H9 (cell line): ENCODE measurements at places on chromosomes 12 and 14.
A peak's percentile ranks its signal among the peaks of the same experiment; 100 is the strongest.

- no peak for DNase-seq
Observed at GRCh38 chr12:14396071-14396470, 30.6 kb downstream of the ATF7IP start.

DNA sequence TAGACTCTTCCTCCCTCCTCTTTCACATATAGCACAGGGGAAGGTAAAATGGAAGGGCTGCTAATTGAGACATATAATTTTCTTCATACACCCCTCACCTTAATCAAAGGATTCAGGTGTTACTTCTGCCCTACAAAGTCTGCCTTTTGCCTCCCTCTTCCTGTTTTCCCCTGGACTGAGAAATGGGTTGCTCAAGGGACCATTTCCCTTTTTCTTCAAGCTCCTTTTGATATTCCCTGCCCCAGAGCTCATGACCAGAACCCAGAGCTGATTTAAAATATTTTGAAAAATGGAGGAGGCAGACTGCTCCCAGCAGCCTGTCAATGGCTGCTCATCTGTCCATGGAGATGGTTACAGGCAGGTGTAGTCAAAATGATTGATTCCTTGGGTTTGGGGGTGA is 6.3 kb upstream of the PIP4K2C start:
- DNase-seq, result no peak

GRCh38 chr12:78293059-78293686 is 462.5 kb downstream of the NAV3 start:
- DNase-seq, result no peak

- DNase-seq, result no peak
Observed at GRCh38 chr12:70467918-70468733, 102.0 kb downstream of the KCNMB4 start.

DNA sequence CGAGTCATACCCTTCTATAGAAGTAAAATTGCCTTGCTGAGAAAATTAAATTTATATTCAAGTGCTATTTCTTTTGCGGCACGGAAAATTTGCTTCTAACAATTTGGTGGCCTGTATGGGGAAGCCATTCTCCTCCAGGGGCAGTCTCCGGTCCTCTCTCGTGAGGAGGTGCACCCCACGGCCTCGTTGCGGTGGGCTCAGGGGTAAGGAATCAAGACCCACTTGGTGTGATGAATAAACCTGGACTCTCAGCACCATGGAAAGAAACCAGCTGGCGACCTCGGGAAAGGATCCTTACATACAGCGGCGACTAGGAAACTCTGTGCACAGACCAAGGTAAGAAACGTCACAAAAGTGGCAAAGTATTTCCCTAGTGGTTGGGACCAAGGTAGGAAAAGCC is 252.9 kb downstream of the DPY19L2 start:
- DNase-seq, result no peak

GRCh38 chr12:99627459-99627858 is 20.1 kb upstream of the GARIN6 start:
- DNase-seq, result no peak

- no peak for DNase-seq
Observed at GRCh38 chr12:113333877-113334785, 778 bp downstream of the SLC8B1 start.

- DNase-seq, result no peak
Observed at GRCh38 chr12:88893801-88894200, 313.5 kb upstream of the KITLG start.

DNA sequence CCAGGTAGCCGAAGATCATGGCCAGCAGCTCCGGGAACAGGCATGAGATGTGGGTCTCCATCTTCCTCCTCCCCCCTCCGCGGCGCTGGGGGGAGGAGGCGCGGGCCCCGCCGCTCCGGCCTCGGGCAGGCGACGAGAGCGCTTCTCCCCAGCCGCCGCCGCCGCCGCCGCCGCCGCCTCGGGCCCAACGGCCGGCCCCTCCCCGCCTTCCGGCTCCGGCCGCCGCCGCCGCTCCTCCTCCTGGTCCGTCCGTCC is 448 bp downstream of the FBXL14 start:
- peak; percentile 65 for DNase-seq

GRCh38 chr12:124914392-124915238 is at the start of gene UBC:
Gene UBC (minus strand): TSS chr12:124914650. CDS start chr12:124913771, 879 bp downstream.
- DNase-seq, result peak; percentile 89

DNA sequence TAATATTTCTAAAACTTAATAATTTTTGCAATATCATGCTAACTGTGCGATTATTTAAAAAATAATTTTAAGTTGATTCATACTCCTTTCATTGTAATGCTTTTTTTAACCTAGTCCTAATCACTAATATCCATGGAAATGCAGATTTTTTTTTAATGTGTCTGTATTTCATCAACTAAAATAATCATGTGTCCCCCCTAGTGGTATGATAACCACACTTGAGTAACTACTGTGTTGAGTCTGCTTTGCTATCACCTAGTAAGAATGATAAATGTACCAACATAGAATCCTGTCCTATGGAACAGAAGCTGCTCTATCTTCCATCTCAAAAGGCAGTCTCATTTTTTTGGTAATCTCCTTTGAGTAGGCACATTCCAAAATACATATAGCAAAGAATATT is 19.1 kb upstream of the SYNE2 start:
- DNase-seq, result no peak

- DNase-seq, result peak; percentile 96
Observed at GRCh38 chr12:6057700-6058099, 66.8 kb downstream of the VWF start.

DNA sequence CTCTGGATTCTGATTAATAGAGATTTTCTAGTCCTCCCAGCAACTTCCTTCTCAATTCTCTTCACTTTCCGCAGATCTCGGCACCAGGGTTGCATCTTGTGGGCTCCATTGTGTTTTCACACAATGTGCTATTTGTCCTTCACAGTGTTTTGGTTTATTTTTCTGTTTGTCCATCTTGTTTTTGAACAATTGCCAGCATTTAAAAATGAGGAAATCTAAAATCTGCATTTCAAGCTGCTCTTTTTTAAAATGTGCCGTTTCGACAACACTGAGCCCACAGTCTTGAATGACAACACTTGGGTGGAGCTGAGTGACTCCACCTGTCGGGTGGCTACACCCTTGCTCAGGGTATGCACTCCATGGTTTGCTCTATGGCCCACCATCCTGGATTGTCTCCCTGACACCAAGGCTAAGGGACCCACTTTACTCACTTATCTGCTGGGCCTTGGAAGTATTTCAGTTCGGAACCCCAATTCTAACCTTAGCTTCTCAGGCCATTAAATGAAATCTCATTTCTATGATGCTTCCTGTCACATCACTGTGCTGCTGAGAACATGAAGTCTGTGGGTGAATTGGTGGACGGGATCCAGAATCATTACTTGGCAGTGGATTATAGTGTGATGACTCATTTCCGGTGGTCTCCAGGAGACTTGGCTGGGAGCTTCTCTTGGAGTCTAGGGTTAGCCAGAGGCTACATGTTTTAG is 3.4 kb upstream of the MYRFL start:
- DNase-seq, result no peak

GRCh38 chr14:77066578-77067172 is 31.4 kb upstream of the CIPC start:
- no peak for DNase-seq

DNA sequence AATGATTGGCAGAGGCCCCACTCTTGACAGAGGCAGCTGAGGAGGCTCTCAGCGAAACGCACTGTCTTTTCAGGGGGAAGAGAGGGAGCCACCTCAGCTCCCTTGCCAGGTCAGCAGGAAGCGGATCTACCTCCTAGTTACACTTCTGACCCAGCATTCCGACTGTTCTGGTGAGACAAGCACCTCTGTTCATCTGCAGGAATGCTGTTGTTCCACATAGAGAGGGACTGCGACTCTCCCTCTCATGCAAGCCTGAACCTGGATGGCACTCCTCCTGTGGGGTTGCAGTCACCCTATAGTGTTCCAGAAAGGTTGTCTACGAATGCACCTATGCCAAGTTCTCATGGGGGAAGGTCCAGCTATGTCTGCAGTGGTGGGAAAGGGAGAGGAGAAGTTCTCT is 37.1 kb upstream of the AEBP2 start:
- no peak for DNase-seq

GRCh38 chr14:100532906-100533655 is 54.1 kb downstream of the BEGAIN start:
- DNase-seq, result no peak

DNA sequence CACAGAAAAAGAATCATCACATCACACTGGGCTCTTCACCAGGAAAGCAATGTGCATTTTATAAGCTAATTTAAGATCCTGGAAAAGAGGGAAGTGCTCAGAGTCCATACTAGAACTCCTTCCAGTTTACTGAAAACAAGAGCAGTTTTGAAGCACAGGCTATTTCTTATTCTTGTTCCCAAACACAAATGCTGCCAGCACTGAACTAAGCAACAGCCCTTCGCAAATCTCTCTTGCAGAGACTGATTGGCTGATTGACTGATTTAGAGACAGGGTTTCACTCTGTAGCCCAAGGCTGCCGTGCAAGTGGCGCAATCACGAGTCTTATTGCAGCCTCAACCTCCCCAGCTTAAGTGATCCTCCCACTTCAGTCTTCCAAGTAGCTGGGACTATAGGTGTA is 44.8 kb downstream of the BCL2L14 start:
- no peak for DNase-seq

DNA sequence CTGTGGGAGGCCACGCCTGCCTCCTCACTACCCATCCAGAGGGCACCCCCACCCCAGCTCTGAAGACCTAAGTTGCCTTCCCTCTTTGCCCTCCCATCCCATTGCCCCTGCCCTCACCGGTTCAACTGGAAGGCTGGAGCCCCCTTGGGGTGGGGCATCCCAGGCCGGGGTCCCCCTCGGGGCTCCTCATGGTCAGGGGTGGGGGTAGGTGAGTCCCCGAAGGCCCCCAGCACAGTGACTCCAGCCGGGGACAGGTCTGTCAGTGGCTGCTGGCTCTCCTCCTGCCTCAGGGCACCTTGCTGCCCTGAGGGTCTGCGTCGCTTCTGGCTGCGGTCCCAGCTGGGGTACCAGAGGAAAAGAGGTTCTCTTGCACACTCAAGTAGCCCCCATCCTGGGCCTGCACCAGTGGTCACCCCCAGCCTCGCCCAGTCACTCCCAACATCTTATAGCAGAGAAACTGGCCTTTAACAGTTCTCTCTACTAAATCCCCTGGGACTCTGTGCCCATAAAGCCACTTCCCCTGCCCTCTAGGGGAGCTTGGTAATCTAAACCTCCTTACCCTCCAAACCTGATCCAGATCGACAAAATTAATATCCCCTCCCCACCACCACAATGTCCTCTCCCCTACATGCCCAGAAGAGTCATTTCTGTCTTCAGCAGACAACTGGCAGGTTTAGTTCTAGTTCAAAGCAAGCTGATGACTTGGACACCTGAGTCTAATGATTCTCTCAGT is 5.1 kb downstream of the PIANP start:
- DNase-seq, result no peak

- no peak for DNase-seq
Observed at GRCh38 chr12:55850401-55850800, 7.7 kb upstream of the MMP19 start.

- DNase-seq, result no peak
Observed at GRCh38 chr14:101104485-101104884, 201.0 kb upstream of the RTL1 start.
